GM20000 (cell line): ENCODE measurements at places on chromosomes 3 and 15.

GRCh38 chr15:100061944-100062343 is 279.8 kb downstream of the ADAMTS17 start:
- DNase-seq: no peak

GRCh38 chr3:182041668-182042291 is 330.1 kb downstream of the SOX2 start:
- DNase-seq: no peak

GRCh38 chr15:38192496-38192895 is 60.1 kb upstream of the SPRED1 start:
- no peak for DNase-seq

- DNase-seq: no peak
Observed at GRCh38 chr3:43512754-43513404, 108.9 kb downstream of the ANO10 start.

- DNase-seq: peak; percentile 19
Observed at GRCh38 chr15:70920981-70921696, 28.5 kb downstream of the LRRC49 start.

GRCh38 chr3:192026661-192027060 is 565.7 kb downstream of the PYDC2 start:
- no peak for DNase-seq

GRCh38 chr3:16502347-16502908 is 11.1 kb downstream of the RFTN1 start:
- no peak for DNase-seq

GRCh38 chr3:112675943-112676535 is 35.1 kb upstream of the CCDC80 start:
- no peak for DNase-seq

DNA sequence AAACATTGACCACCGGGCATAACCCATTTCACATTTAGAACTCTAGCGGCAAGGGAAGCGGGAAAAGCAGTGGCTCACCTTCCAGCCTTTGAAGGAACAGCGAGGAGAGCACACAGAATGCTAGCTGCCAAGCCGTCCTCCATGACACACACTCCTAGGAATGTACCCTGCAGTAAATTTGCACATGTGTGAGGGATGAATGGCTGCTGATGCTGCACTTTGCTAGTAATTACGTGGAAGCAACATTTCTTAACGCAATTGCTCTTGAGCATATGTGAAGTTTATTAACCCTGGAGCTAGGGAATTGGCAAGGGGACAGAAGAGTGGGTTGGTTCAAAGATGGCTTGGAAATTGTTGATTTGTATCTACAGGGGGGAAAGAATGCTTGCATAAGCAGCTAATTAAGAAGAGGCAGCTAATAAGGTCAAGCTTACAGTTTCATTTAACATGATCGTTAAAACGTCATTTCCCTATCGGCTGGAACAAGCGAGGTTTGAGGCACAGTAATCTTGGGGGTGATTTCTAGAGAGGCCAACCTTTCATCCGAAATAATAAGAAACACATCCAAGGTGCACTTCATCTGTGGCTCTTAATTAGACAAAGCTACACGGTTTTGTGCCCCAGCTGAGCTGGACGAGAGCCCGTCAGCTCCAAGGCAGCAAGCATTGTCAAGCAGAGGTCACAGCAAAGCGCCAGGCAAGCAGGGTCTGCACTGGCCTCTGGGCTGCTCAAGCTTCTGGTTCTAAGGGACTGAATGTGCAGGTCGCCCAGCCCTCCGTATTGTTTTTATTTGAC is 123.4 kb downstream of the CHSY1 start:
- DNase-seq: no peak

GRCh38 chr3:154656486-154656885 is 226.5 kb upstream of the GPR149 start:
- DNase-seq: no peak

DNA sequence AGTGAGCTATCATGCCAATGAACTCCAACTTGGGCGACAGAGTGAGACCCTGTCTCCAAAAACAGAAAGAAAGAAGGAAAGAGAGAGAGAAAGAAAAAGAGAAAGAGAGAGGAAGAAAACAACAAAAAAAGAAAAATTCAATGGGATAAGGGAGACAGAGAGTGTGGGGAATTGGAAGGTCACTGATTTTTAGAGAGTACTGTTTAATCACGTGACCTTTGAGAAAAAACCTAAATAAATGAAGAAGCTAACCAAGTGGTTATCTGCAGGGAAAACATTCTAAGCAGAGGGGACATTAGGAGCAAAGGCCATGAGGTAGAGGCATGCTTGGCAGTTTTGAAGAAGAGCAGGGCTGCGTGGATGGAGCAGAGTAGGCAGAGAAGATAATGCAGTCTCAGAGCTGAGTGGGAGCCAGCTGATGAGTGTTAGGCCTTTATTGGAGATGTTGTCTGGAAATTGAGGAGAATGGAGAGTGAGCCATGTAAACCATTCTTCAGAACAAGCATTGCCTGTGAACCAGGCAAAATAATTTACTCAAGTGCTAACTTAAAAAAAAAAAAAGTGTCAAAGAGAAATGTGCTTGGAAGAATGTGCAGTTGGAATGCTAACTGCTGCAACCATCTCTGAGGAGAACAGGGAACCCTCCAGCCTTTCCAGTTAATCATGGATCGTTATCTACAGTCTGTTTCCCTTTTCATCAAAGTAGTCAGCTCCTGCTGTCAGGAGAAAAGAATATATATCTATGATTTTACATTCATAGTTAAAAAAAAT is 377.3 kb upstream of the SEMA6D start:
- no peak for DNase-seq

GRCh38 chr3:193301433-193301832 is 60.4 kb downstream of the PLAAT1 start:
- no peak for DNase-seq

DNA sequence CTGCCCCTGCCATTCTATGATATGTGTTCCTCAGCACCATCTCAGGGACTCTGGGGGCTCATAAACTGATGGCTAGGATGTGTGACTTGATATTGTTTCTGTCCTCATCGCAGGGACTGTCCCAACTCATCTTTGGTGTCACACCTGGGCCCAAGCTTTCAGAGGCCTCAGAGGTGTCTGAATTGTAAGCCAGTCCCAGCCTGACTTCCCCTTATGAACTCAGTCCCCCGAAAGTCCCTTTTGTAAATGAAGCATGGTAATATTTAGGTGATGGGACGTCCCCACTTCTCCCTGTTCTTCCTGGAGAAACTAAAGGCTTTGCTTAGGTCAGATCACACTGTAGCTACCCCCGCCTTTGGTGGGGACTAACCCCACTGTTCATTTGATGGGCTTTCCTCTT is 142.4 kb upstream of the TLE3 start:
- peak; percentile 75 for DNase-seq

DNA sequence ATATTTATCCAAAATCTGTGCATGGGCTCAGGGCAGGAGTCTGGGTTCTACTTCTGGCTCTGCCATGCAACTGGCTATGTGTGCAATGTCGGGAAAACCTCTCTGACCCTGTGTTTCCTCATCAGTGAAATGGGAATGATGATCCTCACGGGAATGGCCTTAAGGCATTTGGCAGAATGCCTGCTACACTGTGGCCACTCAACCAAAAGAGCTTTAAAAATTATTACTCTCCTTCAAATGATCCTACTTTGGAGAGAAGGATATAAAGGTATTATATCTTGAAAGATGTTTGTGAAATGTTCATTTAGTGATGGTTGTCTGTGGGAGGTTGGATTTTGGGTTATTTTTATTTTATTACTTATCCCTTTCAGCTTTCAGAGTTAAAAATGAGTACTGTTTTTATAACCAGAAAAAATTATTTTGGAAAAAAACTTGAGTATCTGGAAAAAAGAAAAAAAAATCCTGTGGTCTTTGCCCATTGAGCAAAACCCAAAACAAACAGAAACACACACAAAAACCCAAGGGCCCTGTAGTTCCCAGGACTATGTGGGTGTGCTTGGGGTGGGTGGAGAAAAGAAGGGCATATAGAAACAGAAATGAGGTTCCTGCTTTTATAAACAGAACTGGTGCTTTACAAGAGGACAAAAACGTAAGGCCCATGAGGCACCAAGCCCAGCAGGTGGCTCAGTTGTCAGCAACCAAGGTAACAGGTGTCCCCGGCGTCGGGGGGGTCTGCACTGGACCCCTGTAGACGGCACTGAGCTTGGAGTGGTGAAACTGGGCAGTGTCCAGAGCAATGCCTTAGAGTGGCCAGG is 22.0 kb downstream of the RGMA start:
- no peak for DNase-seq

DNA sequence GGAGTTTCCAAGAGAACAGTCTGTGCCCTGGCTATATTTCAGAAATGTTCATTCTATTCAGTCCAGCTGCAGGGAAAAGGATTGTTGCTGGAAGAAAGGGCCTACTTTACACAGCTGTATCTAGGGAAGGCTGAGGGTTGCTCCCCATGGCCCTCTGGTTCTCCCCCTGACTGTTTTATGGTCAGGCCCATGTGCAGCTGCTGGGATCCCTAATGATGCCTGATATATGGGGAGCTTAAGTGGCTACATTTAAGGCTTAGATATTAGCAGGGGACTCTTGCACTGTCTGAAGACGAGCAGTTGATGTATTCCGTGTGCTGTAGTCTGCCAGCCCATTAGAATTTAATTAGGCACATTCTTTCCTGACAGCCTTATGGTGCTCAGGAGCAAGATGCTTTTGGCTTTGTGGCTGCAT is 72.0 kb downstream of the FAM43A start:
- no peak for DNase-seq

DNA sequence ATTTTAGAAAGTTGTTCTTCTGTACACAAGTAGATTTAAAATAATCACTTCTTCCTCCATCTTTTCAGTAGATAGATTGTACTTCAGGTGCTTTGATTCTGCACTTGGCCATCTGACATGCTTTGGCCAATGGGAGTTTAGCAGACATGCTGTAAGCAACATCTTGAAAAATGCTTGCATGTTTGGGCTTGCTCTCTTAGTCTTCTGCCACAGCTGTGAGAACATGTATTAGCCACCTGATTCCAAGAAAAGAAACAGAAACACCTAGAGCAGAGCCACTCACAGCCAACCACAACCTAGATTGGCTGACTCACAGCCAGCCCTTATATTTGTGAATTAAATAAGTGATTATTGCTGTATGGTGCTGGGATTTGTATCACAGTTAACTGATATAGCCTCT is 70.2 kb upstream of the GADL1 start:
- peak; percentile 9 for DNase-seq

GRCh38 chr15:73897441-73898261 is 24.3 kb downstream of the TBC1D21 start:
- DNase-seq: peak; percentile 78

DNA sequence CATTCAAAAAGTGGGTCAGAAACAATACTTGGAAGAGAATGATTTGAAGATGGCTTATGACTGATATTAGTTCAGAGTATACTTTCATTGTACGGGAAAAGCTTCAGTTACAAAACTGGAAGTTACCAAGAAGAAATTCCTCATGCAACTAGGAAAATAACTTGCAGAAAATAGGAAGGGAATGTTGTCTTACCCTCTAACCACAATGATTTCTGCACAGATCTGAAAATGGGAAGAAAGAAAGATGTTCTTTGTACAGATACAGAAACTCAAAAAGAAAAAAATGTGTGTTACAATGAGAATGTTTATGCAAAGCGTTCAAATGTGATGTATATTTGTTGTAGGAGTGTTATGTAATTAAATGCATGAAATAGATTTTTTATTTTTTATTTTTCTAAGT is 3.7 kb downstream of the ZNF280D start:
- DNase-seq: no peak

DNA sequence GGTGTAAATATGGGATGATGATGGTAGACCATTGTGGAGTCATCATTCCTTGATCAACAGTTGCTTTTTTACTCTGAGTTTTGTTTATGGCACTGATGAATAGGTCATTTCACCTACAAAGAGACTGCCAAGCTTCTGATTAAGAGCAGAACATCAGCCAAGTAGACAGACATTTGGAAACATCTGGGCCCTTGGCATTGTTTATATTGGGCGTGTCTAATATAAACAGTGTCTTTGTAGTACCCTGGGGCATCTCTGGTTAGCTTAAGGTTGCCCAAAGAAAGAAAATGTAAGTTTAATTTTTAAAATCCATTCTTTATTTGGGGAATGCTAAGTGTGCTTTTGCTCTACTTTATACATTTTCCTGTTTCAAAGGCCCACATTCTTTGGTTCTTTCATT is 377.0 kb downstream of the FEZF2 start:
- no peak for DNase-seq

DNA sequence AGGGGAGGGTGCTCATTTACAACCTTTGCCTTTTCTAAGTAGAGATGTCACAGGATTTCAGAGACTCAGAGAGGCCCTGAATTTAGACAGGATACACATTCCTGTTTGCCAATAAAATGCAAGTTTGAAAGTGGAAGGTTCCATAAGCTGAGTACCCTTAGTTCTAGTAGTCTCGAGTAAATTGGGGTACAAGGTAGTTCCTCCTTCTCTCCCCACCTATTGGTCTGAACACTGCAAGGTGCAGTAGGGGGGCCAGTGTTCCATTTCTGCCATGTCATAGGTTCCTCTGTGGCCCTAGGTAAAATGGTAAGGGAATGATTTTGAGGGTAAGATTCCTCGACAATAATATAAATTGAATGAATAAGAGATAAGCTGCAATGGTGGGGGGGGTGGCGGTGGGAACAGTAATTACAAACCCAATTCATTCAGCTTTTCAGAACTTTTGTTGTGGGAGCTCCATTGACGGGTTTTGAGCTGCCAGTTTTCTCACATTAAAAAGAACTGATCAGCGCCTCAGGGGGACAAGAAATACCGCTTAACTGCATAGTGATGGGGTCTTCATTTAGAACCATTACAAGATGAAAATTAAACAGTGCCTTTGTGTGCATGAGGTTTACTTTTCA is 5.9 kb downstream of the SOX2 start:
- no peak for DNase-seq

- DNase-seq: no peak
Observed at GRCh38 chr3:148599481-148599880, 98.2 kb upstream of the AGTR1 start.

DNA sequence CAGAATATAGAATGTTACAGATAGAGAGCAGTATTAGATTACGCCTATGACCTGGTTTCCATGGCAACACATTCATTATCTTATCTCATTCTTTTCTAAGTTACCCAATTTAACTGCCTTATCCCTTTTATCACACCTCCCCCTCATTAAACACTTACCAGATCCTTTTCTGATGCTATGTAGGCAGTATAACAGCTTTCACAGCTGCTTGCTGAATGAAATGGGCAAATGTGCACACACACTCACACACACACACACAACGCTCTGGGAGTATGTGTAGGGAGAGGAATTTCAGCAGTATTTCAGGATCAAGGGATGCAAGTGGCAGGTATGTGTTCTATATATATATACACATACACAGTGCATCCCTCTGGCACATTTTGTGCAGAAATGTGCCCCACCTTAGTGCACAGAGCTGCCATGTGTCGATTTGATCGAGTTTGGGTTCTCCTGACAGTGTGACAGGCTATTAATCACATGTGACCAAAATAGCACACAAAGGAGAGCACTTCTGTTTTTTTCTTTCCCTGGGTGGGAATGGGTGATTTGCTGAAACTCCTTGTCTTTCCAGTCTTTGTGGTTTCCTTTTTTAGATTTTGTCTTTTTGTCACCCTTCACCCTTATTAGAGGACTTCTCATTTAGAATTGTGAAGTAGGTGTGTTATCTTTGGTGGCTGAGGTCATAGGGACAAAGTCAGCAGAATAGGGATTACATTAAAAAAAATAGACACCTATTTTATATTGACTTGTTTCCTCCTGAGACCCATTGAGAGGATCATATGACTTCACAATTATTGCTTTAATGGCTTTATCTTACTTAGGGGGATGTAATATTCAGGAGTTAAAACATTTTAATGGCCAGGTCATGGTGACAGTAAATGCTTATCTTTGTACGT is 553.7 kb downstream of the PDCD6IP start:
- no peak for DNase-seq

- no peak for DNase-seq
Observed at GRCh38 chr3:63344661-63345060, 66.6 kb downstream of the SYNPR start.

- peak; percentile 15 for DNase-seq
Observed at GRCh38 chr3:195771646-195772300, 40.0 kb downstream of the MUC4 start.
